ENCODE measurements at places on chromosomes 11 and 22. TPM values are rescaled to one million over a fixed set of nuclear protein-coding genes. Genes with fewer than 3 reads are reported as not detected.

AQP11 gene
- 1.6 TPM for total RNA-seq

TRIM6 gene
- total RNA-seq = 2.6 TPM

- DNase-seq = no peak
These were observed 76.0 kb downstream of the RBFOX2 start for GRCh38 chr22:35952576-35952975.

DNA sequence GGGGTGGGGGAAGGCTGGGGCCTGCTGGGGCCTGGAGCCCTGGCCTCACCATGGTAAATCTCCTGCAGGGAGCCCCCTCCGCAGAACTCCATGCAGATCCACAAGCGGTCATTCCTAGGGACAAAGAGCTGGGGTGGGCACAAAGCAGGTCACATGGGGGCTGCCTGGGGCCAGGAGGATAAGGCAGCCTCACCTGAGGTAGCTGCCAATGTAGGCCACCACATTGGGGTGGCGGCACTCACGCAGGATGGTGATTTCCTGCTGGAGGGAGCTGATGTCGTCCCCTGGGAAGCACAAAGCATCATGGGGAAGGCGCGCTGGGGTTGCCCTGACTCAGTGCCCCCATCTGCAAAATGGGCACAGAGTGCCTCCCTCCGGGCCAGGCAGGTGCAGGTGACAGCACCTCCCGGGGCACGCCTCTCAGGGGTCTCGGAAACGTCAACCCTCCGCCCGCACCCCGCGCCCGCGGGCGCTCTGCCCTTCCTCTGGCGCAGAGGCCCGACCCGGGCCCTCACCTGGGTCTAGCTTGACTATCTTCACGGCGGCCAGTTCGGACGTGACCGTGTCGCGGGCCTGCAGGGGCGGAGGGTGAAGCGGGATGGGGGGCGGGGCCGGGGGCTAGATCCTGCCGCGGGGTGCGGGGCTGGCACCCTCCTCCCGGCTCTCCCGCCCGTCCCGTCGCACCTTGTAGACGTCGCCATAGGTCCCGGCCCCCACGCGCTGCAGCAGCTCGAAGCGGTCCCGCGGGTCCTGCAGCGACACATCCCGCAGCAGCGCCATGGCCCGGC lies 450 bp downstream of the MAP4K2 start:
- no peak for DNase-seq

GRCh38 chr11:65454696-65455456 lies 32.3 kb downstream of the NEAT1 start:
- peak; percentile 88 for DNase-seq

- DNase-seq = peak; percentile 81
These were observed 19.3 kb downstream of the MB start for GRCh38 chr22:35597692-35598395.
